Fibroblast of skin of back (primary cell): ENCODE measurements at places on chromosomes 1 and 21.

DNA sequence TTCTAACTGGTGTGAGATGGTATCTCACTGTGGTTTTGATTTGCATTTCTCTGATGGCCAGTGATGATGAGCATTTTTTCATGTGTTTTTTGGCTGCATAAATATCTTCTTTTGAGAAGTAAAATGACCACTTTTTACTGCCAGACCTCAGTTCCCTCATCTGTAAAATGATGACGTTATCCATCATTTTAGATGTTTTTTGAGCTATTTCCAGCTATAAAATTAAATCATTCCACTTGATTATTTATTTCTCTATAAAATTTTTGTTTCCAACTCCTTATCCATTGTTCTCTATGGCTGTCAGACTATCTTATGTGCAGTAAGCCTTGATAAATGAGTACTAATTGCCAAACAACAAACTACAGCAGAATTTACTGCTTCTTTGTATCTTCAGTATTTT, 33.2 kb downstream of the RGS5 start:
- DNase-seq = no peak

GRCh38 chr1:111649227-111649626, 29.6 kb downstream of the RAP1A start:
- no peak for DNase-seq

- no peak for DNase-seq
Measured at GRCh38 chr1:51981555-51981954, 8.9 kb downstream of the RAB3B start.

GRCh38 chr21:42344631-42345030, 6.2 kb downstream of the TFF2 start:
- no peak for DNase-seq

DNA sequence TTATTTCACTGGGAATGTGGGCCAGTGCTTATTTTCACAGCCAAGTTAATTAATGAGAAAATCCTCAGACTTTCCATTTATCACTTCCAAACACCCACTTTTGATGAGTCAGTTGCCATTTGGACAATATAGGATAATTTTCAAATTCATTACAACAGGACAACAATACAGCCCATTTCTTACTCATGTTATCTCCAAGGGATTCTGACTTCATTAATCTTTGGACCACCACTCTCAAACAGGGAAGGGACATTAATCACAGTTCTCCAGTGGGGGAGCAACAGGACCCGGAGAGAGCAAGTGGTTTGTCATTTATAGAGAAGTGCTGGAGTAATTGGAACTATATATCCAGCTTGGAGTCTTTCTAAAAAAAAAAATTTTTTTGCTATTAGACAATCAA, 38.7 kb downstream of the JUN start:
- no peak for DNase-seq

DNA sequence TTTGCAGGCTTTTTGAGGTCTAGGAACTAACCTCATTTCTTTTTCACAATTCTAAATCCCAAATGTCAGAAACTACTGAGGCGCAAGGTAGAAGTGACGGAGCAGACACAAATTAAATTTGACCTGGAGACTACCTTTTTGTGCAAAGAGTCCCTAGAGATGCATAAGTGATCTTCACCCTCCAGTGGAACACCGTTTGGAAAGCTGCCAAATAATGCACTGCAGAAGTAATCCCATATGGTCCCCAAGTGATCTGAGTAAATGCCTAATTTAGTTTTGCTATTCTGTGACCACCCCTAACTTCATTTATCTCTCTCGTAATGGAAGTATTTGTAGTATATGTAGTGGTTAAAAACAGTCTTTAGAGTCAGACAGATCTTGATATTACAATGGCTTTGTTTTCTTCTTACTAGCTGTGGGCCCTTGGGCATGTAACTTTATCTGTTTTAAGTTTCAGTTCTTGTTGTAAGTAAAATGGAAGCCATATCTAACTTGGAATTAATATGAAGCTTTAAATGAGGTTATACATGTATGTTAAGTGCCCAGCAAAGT, 70.4 kb upstream of the IPO9 start:
- no peak for DNase-seq

DNA sequence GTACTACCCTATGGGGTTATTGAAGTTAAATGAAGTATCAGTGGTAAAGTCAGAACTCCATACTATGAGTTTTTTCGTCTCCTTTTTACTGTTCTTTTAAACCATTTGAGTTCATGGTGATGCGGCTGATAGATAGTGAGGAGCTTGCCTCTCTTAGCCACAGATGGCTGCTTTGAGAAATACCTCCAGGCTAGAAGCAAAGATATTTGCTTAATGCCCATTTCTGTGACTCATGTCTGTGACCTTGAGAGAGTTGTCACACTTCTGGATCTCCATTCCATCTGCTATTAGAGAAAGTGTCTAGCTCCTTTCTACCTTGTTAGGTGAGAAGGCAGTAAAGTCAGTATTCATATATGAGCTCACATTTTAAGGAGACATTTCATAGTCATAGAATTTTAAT, 89.5 kb upstream of the PLXNA2 start:
- DNase-seq = no peak

DNA sequence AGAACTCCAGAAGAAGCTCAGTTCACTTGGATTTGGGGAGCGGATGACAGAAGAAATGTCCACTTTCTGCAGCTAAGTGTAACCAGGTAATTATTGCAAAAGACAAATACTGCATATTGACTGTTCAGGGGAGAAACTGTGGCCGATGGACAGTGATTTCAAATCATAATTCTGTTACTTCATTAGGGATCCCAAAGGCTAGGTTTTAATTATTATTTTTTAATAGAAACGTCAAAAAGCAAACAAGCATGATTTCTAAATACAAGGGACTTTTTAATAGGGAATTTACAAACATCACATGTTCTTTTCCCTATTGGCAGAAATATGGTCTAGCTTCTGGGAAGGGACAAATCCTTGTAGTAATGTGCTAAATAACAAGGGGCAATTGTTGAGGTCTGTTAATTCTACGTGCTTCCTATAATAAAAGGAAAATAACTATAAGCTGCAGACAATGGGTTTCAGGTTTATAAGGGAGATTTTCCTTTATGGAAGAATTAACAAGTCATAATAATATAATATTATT, 15.5 kb downstream of the DIPK1A start:
- no peak for DNase-seq

DNA sequence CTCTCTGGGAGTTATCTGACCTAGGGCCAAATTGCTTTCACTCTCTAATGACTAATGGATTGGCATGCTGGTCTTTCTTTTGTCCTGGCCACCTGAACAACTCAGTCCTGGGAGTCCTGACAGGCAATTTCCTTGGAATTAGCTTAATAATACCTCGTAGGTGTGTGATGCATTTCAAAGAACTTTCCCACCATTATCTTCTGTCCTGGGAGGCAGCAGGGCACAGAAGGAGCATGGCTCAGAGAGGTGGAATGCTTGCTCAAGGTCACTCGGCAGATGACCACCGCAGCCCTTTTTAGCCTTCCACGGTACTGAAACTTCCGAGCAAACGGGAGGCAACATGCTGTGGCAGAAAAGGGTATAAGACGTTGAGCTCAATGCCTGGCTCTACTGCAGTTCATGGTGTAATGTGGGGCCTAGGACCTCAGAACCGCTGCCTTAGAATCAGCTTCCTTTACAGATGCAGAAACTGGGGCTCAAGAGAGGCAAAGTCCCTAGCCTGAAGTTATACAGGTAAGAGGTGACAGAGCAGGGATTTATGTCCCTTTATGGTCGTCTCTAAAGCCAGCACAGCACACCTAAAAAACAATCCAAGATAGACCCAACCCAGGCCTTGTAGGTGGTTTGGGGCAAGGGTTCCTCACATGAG, 3.2 kb downstream of the ID3 start:
- peak; percentile 79 for DNase-seq

- no peak for DNase-seq
Measured at GRCh38 chr1:167950569-167950968, 13.7 kb upstream of the MPC2 start.

- peak; percentile 73 for DNase-seq
Measured at GRCh38 chr1:231630558-231631205, 4.1 kb downstream of the DISC1 start.

GRCh38 chr1:34796990-34797389, 4.2 kb downstream of the GJA4 start:
- DNase-seq = no peak

- DNase-seq = no peak
Measured at GRCh38 chr1:98196012-98196411, 275.2 kb upstream of the DPYD start.
